ENCODE measurements at places on chromosomes 1 and 21.
A peak's percentile ranks its signal among the peaks of the same experiment; 100 is the strongest.

- no peaks in the 10 kb centered on the region for H3K36me3 ChIP-seq
- no peak overlapping the region for H3K27ac ChIP-seq
- H3K4me3 ChIP-seq = no peak overlapping the region
- no peak for DNase-seq
Observed at GRCh38 chr1:56397811-56398231, 181.5 kb downstream of the PLPP3 start.

DNA sequence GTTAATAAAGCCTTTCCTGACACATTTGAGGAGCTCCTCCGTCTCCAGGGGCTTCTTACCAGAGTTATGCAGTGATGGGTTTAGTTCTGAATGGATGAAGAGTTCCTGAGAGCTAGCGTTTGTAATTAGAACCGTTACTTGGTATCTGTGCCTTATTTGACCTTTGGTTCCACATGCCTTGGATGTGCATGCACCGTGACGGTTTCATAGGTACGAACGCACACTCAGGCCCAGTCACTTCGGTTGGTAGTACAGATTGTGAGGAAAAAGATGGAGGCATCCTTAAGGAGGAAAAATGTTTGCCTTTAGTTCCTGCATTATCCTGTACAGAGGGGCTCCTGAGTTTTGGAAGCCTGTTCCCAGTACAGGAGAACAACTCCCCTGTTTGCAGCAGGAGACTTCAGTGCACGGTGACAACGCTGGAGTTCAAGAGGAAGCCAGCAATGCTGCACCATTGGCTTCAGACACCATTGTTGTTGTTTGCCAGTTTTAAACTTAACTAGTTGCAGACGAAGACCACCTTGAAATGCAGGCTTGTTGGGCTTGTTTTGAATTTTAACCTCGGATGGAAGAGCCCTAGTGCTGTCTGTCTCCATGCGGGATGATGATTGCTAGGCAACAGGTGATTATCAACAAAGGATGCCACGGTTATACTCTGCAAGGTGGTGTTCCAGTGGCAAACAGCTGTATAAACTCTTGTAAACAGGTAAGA, 8.2 kb downstream of the RBM15 start:
- no peak overlapping the region for H3K27ac ChIP-seq
- no peaks in the 10 kb centered on the region for H3K4me1 ChIP-seq
- H3K27me3 ChIP-seq = no peaks in the 10 kb centered on the region
- peaks cover 23% of the 10 kb centered on the region for H3K36me3 ChIP-seq
- no peak for DNase-seq

DNA sequence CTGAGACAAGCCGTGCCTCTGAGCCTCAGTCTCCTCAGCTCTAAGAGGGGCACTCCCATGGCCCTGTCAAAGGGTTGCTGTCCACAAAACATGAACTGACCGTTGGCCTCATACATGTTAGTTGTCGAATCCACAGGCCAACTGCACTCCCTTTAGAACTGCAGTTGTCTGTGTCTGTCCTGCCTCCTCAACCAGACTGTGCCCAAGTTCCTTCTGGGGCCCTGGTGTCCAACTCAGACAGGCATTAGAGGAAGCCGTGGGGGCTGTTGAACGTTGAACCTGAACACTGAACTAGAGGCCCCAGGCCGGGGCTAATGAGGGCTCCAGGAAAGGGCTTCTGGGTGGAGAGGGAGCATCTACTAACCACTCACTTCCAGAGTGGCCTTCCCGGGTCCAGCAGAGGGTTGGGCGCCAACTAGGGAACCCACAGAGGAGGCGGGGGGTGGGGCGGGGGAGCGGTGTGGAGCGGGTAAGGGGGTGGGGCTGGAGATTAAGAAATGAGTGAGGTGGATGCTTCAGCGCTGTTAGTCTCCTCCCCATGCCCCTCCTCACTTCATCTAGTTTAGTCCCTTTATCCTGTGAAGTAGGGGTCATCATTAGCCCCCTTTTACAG, at the start of gene RAB42:
Gene RAB42 (plus strand): TSS at position 558 of the 613 bp plus-strand sequence. CDS start 247 bp downstream, outside the sequence.
- H3K4me1 ChIP-seq = peaks cover 12% of the 10 kb centered on the region
- no peaks in the 10 kb centered on the region for H3K27me3 ChIP-seq
- H3K4me3 ChIP-seq = peak within 1 kb of the TSS; percentile 52
- no peaks in the 10 kb centered on the region for H3K36me3 ChIP-seq
- peak within 1 kb of the TSS; percentile 30 for H3K27ac ChIP-seq

DNA sequence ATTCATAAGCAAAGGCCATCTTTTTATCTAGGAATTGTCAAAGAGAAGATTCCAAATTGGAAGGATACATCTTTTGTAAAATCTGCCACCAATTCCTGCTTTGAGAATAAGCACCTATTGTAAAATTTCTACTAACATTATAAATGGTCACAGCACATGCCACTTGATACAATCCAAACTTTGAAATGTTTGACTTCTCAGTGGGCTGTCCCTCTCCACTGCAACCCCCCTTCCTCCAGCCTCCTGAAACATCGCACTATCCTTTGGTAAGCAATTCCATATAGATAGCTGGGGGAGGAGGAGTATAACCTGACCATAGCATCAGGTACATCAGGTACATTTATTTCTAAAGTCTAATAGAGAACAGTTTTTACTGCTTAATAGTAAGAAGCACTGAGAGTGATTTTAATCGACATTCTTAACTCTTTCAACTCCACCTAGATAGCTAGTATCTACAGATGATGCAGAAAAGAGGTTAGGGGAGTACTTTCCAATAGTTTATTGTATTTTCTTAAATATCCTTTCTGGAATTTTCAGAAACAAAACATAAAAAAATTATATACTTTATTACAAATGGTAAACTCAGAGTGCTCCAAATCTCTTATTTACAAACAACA, 2.9 kb downstream of the JUN start:
- no peaks in the 10 kb centered on the region for H3K36me3 ChIP-seq
- DNase-seq = no peak
- no peaks in the 10 kb centered on the region for H3K27me3 ChIP-seq
- peak overlapping the region; percentile 88 for H3K4me3 ChIP-seq
- H3K4me1 ChIP-seq = peaks cover 11% of the 10 kb centered on the region

- DNase-seq = no peak
- H3K4me3 ChIP-seq = no peak overlapping the region
- H3K4me1 ChIP-seq = peaks cover 9% of the 10 kb centered on the region
- H3K27ac ChIP-seq = no peak overlapping the region
- H3K36me3 ChIP-seq = no peaks in the 10 kb centered on the region
Observed at GRCh38 chr1:1130206-1131120, 14.6 kb upstream of the C1orf159 start.

GRCh38 chr1:94156096-94156625, 35.2 kb upstream of the ABCA4 start:
- no peaks in the 10 kb centered on the region for H3K4me1 ChIP-seq
- H3K27ac ChIP-seq = no peak overlapping the region
- no peak overlapping the region for H3K4me3 ChIP-seq

DNA sequence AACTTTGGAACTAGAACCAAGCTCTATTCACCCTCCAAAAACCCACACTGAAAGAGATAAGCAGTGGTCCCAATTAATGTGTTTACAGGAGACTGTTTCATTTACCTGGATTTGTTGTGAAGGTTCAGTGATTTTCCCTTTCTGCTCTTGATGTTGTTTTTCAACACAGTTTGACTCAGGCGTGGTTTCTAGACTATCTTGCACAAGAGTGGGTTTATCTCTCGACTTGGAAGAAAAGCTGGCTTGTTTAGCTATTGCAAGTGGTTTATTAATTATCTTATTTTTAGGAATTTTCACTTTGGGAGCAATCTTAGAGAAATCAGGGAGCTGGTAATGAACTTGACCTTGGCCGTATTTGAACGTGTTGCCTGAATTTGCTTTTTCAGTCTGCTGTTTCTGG, 5.3 kb downstream of the AKNAD1 start:
- H3K27ac ChIP-seq = no peak overlapping the region
- H3K4me1 ChIP-seq = no peaks in the 10 kb centered on the region
- DNase-seq = no peak
- H3K4me3 ChIP-seq = no peak overlapping the region
- no peaks in the 10 kb centered on the region for H3K36me3 ChIP-seq

DNA sequence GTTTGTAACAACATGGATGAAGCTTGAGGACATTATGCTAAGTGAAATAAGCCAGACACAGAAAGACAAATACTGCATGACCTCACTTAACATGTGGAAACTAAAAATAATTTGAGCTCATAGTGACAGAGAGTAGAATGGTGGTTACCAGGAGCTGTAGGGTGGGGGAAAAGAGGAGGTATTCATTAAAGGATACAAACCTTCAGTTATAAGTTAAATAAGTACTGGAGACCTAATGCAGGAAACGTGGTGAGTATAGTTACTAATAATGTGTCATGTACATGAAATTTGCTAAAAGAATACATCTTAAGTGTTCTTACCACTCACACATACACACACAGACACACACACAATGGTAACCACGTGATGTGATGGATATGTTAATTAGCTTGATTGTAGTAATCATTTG, 86.7 kb downstream of the NGF start:
- no peaks in the 10 kb centered on the region for H3K27me3 ChIP-seq
- no peak for DNase-seq
- H3K4me1 ChIP-seq = no peaks in the 10 kb centered on the region
- H3K36me3 ChIP-seq = no peaks in the 10 kb centered on the region
- no peak overlapping the region for H3K27ac ChIP-seq

- H3K4me3 ChIP-seq = no peak overlapping the region
- H3K27me3 ChIP-seq = no peaks in the 10 kb centered on the region
- H3K36me3 ChIP-seq = no peaks in the 10 kb centered on the region
- H3K4me1 ChIP-seq = peaks cover 9% of the 10 kb centered on the region
- no peak overlapping the region for H3K27ac ChIP-seq
Observed at GRCh38 chr21:38725196-38726157, 80.3 kb upstream of the ETS2 start.

- H3K36me3 ChIP-seq = no peaks in the 10 kb centered on the region
- peak overlapping the region; percentile 78 for H3K27ac ChIP-seq
- peaks cover 9% of the 10 kb centered on the region for H3K4me1 ChIP-seq
- no peaks in the 10 kb centered on the region for H3K27me3 ChIP-seq
- no peak overlapping the region for H3K4me3 ChIP-seq
Observed at GRCh38 chr1:114369930-114370329, 141.1 kb downstream of the TRIM33 start.

DNA sequence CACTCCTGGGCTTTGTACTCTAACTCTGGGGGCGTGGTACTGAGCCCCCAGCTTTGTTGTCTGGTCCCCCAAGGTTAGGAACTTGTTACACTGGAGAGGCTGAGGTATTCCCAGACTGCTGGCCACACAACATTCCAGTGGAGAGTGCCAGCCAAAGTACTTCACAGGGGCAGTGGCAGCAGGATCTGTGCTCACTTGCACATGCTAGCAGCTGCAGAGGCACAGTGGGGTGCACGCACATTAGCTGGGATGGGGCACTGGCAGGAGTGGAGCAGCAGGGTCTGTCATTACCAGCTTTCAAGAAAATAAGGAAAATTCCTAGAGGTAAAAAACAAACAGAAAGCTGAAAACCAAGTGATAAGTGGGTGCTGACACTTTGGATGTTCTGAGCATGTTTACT, 31.0 kb downstream of the ZNF691 start:
- DNase-seq = no peak
- no peaks in the 10 kb centered on the region for H3K36me3 ChIP-seq
- no peaks in the 10 kb centered on the region for H3K4me1 ChIP-seq
- no peak overlapping the region for H3K27ac ChIP-seq
- H3K4me3 ChIP-seq = no peak overlapping the region

GRCh38 chr21:39807738-39808137, 59.5 kb upstream of the PCP4 start:
- no peaks in the 10 kb centered on the region for H3K27me3 ChIP-seq
- H3K4me1 ChIP-seq = no peaks in the 10 kb centered on the region
- DNase-seq = no peak
- H3K36me3 ChIP-seq = no peaks in the 10 kb centered on the region

DNA sequence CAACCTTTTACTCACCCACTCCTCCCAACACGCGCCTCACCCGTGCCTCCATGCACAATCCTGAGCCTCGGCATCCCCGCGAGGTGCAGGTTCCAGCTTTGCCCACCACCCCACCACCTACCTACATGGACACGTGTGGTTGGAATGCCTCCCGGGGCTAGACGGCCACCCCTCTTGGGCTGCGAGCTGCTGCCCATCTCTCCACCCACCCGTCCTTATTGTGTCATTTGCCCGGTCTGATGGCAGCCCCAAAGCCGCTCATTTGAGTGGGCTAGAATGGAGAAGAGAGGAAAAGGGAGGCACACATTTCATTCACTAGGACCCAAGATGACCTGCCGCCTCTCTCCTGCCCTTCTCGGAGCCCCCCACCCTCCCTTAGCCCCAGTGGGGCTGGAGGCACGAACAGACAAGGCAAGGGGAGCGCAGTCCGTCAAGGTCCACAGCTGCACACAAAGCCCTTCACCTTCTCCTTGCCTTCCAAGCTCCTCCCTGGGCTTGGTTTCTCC, 785 bp downstream of the ZNF697 start:
- H3K36me3 ChIP-seq = no peaks in the 10 kb centered on the region
- peak overlapping the region; percentile 79 for H3K4me3 ChIP-seq
- peak overlapping the region; percentile 81 for H3K27ac ChIP-seq
- DNase-seq = no peak
- peaks cover 13% of the 10 kb centered on the region for H3K4me1 ChIP-seq
- H3K27me3 ChIP-seq = no peaks in the 10 kb centered on the region

DNA sequence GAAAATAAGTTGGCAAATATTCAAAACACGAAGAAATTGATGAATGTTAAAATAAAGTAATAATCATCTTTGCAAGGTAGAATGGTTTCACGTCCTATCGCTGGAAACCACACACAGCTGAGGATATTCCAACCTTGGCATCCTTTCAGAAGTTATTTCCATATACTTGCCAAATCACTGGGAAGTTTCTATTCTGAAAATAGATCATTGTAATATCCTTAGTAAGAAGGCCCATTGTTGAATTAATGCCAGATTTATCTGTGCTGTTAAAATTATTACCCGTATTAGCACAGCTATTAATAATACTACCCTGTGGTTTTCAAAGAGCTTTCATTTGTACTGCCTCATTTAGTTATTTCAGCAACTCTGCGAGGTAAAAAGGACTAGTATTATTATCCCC, 81.1 kb downstream of the OLFM3 start:
- no peak for DNase-seq
- no peaks in the 10 kb centered on the region for H3K36me3 ChIP-seq
- no peak overlapping the region for H3K27ac ChIP-seq
- no peaks in the 10 kb centered on the region for H3K27me3 ChIP-seq

- H3K4me3 ChIP-seq = no peak overlapping the region
- H3K27ac ChIP-seq = peak overlapping the region; percentile 10
- peaks cover 29% of the 10 kb centered on the region for H3K36me3 ChIP-seq
Observed at GRCh38 chr1:88985032-88985431, 7.4 kb downstream of the KYAT3 start.

DNA sequence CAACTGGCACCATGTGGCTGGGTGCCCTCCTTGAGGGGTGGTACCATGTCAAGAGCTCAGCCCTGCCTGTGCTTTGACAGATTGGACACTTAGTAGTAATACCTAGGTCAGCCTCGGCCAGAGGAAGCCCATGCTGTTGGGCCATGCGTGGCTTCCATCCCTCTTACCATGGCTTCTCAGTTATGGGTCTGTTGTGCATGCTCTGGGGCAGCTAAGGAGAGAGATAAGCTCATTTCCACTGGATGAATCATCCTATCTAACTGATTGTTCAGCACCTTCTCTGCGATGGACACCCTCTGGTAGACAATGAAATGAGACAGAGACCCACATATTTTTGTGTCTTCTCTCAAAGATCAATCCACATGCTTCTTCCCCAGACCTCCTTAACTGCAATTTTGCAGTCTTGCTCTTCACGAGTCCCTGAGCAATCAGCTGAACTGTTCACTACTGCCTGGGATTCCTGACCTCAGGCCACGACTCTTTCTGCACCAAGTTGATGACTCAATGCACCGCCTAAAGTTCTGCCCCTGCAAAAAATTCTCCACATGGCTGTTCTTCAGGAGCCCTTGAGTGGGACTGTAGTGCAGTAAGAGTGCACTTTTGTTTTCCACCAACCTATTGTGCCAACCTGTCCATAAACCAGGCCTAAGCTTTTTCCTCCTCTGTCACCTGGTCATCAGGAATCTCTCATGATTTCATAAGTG, 6.9 kb upstream of the TRIM62 start:
- H3K27ac ChIP-seq = no peak overlapping the region
- no peak for DNase-seq
- no peaks in the 10 kb centered on the region for H3K36me3 ChIP-seq
- H3K4me3 ChIP-seq = no peak overlapping the region
- peaks cover 16% of the 10 kb centered on the region for H3K27me3 ChIP-seq

All from tibial artery (tissue), 4 donors.